ENCODE measurements at places on chromosomes 16 and 17.

DNA sequence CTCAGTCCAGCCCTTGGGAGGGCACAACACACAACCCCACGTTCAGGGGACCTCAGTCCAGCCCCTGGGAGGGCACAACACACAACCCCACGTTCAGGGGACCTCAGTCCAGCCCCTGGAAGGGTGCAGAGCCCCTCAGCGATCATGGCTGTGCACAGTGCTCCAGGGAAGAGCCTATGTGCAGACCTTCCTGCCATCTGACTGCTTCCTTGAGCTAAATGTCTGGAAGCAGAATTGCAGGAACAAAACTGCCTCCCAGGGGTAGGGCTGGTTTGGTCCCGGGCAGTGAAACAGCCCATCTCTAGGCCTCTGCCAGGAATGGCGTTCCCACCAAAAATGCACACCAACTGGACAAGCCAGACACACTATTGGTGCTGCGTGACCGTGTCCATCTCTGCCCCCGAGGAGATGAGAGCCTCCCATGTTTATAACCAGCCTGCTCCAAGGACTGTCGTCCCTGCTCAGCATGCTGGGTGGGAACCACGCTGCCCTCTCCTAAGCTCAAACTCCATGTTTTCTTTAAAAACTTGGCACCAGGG lies 44.0 kb downstream of the ZNF276 start:
- no peak for DNase-seq

DNA sequence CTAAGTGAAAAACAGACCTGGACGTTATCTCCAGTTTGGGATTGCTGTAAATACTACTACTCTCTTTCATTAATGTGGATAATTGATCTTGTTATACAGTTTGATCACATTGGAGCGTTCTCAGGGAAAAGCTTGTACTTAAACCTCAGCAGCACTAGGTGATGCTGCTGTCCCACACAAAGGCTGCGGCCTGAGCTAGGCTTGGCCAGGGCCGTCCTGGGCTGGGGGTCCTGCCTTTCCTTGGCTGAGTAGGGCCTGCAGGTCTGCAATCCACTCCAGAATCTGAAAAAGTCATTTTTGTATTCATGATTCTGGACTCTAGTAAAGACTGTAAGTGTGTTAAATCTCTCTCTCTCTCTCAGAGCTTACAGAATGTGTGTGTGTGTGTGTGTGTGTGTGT lies 23.7 kb upstream of the PMFBP1 start:
- no peak for DNase-seq

- DNase-seq = peak; percentile 96
Measured at GRCh38 chr16:30417529-30418349, 10.3 kb downstream of the ZNF771 start.

- no peak for DNase-seq
Measured at GRCh38 chr17:59001158-59001814, 105.4 kb downstream of the TRIM37 start.

DNA sequence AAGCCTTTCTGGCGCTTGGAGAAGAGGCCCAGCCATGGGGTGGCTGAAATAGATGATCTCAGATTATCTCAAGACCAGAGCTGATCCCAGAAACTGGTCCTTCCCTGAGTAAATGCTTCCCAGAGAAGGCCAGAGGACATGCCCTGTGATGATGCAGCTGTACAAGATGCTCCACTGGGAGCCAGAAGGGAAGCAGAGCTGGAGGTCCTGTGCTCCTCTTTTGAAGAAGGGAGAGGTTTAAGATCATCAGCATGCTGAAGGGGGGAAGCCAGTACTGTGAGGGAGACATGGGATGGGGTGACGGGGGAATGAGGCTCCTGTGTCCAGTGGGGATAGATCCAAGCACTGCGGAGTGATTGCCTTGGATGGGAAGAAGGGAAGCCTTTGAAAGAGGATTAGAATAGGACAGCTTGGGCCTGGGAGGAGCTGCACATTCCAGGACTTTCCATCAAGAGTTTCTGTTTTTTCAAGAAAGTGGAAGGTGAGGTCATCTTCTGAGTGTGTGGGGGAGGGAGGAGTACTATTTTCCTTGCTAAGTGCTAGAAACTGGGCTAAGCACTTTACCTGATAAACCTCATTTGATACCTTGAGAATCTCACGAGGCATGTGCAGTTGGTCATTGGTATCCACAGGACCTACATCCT lies 16.4 kb upstream of the ALOX15B start:
- no peak for DNase-seq

DNA sequence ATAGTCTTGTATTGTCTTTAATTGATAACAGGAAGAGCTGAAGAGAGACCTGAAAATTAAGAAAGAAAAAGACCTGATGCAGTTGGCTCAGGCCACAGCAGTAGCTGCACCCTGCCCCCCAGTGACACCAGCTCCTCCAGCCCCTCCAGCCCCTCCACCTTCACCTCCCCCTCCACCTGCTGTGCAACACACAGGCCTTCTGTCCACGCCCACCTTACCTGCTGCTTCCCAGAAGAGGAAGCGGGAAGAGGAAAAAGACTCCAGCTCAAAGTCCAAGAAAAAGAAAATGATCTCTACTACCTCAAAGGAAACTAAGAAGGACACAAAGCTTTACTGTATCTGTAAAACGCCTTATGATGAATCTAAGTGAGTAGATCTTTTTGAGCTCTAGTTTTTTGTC lies 36.8 kb downstream of the C17orf58 start:
- no peak for DNase-seq

DNA sequence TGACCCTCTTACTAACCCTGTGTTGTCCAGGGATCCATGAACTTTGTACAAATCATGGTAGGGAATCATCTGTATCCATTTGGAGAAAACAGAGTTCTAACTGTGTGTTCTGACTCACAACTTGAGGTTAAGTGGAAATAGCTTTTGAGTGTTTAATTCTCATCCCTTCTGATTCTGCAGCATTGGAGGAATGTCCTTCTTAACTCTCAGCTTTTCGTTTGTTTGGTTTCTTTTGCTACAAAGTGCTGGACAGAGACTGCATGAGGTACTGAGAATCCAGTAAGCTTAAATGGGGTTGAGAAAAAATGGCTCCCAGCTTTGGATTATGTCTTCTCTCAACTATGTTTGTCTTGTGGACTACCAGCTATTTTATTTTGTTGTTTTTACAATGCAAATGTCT lies 352.1 kb upstream of the KIF2B start:
- DNase-seq = no peak

GRCh38 chr16:15636392-15636873 lies 6.5 kb downstream of the MARF1 start:
- no peak for DNase-seq

DNA sequence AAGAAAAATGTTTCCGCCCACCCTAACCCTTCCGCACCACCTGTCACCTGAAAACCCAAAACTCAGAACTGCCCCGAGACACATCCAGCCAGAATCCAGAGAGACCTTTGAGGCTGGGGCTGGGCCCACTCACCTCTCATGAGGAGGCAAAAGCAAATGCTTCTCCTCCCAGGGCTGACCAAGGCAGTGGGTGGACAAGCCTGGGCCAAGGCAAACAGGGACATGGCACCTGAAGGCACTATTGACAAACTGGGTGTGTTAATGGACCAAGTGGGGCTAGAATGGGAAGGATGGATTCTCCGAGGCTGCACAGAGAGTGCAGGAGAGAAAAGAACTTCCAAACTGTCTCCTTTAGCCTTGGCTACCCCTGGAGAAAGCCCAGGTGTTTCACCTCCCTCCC lies 54.4 kb downstream of the SOX9 start:
- DNase-seq = no peak

DNA sequence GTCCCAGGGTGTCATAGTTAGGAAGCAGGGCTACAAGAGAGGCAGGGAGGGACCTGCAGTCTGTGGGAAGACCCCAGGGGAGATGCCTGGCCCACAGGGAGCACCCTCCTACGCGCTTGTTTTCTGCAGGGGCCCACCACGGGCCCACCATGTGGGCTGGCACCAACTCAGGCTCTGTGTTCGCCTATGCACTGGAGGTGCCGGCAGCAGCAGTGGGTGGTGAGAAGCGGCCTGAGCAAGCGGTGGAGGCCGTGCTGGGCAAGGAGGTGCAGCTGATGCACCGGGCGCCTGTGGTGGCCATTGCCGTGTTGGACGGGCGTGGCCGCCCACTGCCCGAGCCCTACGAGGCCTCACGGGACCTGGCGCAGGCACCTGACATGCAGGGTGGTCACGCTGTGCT lies 15.0 kb downstream of the LLGL1 start:
- DNase-seq = no peak

DNA sequence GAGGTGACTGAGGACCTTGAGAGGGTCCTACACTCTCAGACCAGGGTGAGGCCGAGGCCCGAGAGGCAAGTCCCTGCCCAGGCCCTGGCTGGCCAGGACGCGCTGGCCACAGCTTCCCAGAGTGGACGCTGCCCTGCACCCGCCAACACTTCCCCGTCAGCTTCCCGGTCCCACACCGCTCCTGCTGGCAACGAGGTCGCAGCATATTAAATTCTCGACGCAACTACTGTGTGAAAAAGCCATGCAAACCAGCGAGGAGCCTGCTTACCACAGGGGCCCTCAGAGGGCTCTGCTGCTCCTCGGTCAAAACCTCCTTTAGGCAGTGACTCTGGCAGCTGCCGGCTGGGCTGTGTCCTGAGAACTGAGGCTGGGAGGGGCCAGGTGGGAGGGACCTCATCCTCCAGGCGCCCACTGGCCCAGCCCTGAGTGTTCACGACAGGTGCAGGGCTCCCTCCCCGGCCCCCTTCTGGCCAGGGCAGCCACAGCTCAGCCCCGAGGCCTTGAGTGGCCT lies 2.1 kb upstream of the TEX19 start:
- DNase-seq = peak; percentile 66

DNA sequence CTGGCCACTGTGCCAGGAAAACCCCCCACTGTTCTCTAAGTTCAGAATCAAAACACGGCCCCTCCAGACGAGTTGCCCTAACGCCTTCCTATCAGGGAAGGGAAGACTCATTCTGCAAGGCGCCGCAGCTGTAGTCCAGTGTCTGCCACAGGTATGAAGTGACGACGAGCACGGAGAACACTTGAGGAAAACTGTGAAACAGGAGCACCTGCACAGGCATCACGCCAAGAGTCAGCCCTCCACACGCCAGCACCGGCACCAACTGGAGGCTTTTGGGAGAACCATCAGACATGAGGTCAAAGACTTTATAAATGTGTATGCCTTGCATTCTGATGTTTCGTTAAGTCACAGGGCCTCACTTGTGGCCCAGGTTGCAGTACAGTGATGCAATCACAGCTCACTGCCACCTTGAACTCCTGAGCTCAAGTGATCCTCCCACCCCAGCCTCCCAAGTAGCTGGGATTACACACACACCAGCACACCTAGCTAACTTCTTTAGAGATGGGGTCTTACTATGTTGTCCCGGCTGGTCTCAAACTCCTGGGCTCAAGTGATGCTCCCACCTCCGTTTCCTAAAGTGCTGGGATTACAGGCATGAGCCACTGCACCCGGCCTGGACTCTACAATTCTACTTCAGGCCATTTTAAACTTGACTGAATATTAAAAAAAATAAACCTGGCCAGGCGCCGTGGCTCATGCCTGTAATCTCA lies 22.9 kb downstream of the KLHDC4 start:
- DNase-seq = peak; percentile 23

- no peak for DNase-seq
Measured at GRCh38 chr16:1279945-1280589, 24.2 kb downstream of the TPSD1 start.

DNA sequence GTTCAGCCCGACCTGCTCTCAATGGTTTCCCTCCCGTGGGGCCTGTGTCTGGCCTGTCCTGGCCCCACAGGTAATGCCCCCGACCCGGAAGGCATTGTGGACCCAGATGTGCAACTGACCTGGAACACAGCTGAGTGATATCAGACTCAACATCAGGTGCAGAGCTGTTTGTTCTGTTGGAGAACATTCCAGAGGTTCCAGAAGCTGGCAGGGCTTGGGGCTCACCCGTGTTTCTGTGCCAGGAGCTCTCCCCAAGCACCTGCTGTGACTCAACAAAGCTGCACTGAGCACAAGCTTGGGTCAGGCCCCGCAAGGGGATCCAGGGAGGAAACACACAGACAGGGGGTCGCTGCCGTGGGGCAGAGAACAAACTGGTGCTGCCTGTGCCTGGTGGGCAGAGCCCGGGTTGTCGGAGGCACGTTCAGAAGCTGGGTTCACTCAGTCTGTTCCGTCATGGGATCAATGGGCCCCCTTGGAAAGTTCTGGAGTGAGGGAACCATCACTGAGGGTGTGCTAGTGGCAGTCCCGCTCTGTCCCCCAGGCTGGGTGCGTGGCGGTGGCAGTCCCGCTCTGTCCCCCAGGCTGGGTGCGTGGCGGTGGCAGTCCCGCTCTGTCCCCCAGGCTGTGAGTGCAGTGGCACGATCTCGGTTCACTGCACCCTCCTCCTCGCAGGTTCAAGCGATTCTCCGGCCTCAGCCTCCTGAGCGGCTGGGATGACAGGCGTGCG lies 22.1 kb downstream of the HS3ST6 start:
- no peak for DNase-seq

DNA sequence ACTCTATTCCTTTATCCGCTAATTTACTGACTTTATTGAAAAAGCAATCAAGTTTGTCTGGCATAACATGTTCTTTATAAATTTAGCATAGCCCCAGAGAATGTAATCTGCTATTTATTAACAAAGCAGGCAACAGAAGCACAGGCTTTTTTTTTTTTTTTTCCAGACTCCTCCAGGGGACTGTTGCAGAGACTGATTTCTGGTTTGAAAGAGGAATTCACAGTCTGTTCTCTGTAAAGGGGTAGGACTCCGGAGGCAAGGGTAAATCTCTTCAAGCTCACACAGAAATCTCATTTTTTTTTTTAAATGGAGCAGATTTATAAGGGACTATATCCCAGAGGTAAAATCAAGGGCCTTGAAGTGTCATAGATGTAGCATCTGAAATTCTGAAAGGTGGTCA lies 1386.5 kb upstream of the CDH8 start:
- no peak for DNase-seq

DNA sequence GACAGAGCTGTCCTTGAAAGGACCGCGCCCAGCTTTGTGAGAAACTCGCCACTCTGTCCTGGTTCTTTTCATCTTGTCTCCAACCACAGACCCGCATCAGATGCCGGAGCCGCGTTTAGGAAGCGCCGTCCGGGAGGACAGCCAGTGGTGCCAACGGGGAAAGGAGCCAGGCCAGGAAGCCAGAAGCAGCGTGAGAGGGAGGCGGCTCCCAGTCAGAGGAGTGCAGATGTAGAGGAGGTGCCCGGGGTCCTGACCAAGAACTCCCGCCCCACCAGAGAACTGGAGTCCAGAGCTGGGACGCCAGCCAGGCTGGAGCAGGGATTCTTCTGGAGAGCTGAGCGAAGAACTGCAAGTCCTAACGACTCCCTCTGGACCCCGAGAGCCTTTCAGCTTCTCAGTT lies 49.3 kb upstream of the TNRC6C start:
- DNase-seq = no peak

Data from NCI-H1417 (cell line).